Mammary microvascular endothelial cell (primary cell): ENCODE measurements at places on chromosomes 5 and 9. TPM values are rescaled to one million over a fixed set of nuclear protein-coding genes. Genes with fewer than 3 reads are reported as not detected.

Gene FBP2
- total RNA-seq = not detected in 2 replicates

Gene CNTNAP3B
- total RNA-seq = 19.0 and 22.2 TPM in 2 replicates

Gene ADAMTS16
- not detected in 2 replicates for total RNA-seq

Gene HK3
- total RNA-seq = not detected in 2 replicates

Gene ARID3C
- 0.34 TPM in 1 of 2 replicates, not detected in the other for total RNA-seq
